Dermis microvascular lymphatic vessel endothelial cell (primary cell): ENCODE measurements at places on chromosomes 3 and 15. TPM values are rescaled to one million over a fixed set of nuclear protein-coding genes. Genes with fewer than 3 reads are reported as not detected.
A peak's percentile ranks its signal among the peaks of the same experiment; 100 is the strongest.

Gene SPCS1
- 36.3 and 37.4 TPM in 2 replicates for total RNA-seq

Gene IL5RA
- not detected in 2 replicates for total RNA-seq

- DNase-seq: no peak
Measured at GRCh38 chr3:71885006-71885405, 100.1 kb upstream of the PROK2 start.

DNA sequence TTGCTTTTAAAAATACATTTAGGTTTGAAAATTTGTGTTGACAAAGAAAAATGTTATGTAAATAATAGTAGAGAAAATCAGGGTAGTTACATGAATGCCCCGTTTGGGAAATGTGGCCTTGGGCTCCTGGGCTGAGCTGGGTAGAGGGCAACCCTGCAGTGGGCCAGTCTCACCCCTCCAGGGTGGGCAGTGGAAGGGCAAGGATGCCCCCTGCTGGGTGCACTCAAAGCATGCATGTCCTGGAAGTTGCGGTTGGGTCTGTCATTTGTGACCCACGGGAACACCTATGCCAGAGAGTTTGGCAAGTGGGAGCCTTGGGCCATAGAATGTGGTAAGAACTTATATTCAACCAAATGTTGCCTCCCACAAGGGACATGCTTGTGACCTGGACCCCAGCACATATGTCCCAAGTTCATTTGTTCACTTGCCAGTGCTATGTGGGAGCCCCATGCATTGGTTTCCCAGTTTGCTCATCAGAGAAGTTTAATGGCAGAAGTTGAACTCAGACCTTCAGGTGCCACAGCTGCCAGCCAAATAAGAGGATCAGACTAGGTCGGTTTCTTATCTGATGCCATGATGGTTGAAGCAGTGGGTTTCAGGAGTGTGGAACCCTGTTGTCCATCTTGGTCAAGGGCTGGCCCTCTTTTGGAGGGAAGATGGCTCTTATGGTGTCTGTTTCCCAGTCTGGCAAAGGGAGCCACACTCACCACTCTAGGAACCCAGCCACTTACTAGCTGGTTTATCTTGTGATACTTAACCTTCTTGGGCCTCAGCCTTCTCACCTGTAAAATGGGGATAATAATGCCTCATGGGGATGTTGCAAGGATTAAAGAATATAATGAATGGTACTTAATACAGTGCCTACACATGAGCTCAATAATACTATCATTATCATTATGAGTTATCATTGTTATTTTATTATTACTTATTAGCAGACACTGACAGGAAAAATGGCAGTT lies 2.5 kb upstream of the PLCB2 start:
- DNase-seq: peak; percentile 59
